ENCODE measurements at places on chromosomes 2 and 18.

- DNase-seq, result no peak
Observed at GRCh38 chr2:211423018-211423417, 866.6 kb downstream of the CPS1 start.

DNA sequence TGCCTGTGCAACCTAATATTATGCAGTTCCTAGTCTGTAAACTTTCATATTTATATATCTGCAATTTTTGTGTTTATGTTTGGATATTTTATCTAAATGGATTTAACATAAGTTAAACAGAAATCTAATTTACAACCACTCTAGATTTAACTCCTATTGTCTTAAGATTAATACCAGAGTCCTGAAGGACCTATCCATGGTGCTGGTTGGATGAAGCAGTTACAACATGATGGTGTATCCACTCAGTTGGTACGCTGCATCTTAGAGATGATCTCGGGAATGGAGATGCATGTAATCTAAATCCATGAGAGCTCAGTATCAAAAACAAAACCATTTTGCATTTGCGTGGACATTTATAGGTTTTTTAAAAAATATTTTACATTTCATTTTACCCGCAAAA, 745.9 kb upstream of the SLC8A1 start:
- DNase-seq, result peak; percentile 26

GRCh38 chr2:190996947-190997346, 17.0 kb downstream of the STAT1 start:
- no peak for DNase-seq

DNA sequence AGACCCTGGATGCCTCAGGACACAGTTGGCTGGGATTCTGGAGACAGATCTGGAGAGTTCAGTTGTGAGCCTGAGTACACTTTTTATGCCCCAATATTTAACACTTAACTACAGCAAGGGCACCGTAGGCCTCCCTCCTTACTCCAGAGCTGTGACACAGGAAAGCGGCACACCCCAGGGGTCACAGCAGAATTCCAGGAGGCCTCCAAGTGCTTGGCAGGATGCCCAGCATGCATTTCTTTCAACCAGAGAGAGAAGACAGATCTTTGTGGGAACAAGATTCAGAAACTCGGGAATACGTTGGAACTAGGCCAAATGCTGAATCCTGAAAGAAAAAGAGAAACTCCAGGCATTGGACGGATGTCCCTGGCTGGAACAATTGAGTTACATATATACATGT, 199.2 kb upstream of the NT5C1B start:
- DNase-seq, result peak; percentile 53

DNA sequence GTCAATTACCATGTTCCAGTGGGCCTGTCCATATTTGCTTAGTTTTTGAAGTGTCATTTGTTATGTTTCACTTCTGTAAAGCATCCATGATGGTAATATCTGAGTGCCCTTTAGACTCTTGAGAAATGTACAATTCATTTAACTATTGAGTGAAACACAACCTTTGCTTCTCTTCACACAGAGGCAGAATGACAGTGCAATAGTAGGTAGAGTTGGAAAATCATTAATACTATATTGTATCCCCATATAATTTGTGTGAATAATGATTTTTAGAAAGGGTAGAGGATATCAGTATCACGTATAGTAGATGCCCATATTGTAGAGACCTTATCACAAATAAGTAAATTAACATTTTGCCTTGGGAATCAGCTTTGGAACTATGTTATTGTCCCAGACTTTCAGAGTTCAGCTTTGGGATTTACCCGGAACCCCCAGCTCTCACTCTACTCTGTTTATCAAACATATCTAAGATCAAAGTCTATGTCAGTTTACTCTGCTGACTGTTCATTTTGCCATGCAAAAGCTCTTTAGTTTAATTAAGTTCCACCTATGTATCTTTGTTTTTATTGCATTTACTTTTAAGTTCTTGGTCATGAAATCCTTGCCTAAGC, 172.7 kb upstream of the NOL4 start:
- DNase-seq, result no peak

GRCh38 chr2:176944998-176945397, 267.6 kb upstream of the HNRNPA3 start:
- DNase-seq, result no peak

DNA sequence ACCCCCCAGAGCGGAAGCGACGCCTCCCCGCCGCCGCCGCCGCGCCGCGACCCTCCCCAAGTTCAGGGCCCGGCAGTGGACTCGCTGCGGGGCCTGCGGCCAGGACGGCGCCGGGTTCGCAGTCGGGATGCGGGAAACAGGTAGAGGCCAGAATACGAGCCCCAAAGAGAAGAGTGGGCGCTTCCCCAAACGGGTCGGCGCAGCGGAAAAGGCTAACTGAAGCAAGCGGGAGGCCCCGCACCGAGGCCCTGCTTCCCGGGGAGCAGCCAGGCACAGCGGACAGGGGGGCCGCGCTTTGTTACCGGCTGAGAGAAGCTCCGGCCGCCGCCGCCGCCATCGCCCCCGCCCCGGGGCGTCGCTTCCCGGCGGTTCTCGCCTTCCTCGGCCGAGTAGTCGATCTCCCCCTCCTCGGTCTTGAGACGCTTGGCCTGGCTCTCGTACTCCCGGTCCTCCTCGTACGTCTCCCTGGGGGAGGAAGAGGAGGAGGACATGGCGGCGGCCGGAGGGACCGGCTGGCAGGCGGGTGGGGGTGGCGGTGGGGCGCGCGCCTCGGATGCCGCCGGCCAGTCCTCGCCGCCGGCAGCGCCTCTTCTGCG, 494 bp downstream of the HNRNPLL start:
- DNase-seq, result no peak

GRCh38 chr2:239461291-239462190, 60.7 kb upstream of the HDAC4 start:
- DNase-seq, result peak; percentile 81

GRCh38 chr2:20313659-20314058, 37.0 kb downstream of the PUM2 start:
- no peak for DNase-seq

GRCh38 chr18:63186520-63187222, 132.9 kb downstream of the BCL2 start:
- no peak for DNase-seq

GRCh38 chr18:57004366-57005121, 142.3 kb upstream of the BOD1L2 start:
- DNase-seq, result peak; percentile 67

GRCh38 chr2:34604164-34604563, 1005.1 kb upstream of the FAM98A start:
- DNase-seq, result no peak

GRCh38 chr18:23981369-23981980, 33.1 kb upstream of the TTC39C start:
- DNase-seq, result no peak

DNA sequence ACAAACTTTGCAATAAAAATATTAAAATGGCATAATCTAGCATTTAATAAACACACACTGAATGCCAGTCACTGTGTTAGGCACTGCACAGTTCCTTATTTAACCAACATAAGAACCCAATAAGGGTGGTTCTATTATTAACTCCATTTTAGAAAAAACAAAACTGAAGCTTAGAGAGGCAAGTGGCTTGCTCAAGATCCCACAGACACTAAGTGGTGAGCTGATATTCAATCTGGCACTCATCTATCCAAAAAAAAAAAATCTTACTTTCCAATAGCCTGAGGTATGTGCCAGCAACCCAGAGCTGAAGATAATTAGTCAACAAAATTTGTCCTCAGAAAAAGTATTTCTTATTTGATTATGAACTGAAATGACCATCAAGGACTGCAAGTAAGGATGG, 799 bp downstream of the CYTIP start:
- DNase-seq, result no peak

DNA sequence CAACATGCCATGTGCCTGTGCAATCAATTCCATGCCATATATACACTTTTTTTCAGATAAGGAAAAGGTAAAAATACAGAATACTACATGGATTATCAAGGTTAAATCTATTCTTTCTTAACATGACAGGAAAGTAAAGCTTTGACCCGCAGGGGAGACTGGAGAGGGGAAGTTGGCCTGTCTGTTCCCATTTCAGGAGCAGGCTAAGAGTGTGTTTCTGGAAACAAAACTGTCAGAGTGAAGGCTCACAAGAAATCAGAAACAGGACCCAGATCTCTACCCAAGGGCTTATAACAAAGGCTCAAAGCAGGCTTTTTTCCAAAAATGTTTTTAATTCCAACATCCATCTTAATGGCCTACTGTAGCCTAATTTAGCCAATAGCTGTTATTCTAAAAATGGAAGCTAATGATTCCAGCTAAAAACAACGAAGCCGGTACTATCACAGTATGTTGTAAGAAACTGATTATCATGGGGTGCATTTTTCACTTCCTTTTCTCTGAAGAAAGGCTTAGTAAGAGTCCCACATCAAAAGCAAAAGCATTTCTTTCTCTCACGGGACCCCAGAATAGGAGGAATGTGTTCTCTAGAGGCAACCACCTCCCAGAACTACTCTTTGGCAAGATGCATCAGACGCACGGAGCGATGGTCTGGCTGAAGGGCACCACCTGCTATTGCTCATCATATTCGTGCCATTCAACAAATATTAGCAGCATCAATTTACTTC, 41.4 kb downstream of the FECH start:
- DNase-seq, result no peak

DNA sequence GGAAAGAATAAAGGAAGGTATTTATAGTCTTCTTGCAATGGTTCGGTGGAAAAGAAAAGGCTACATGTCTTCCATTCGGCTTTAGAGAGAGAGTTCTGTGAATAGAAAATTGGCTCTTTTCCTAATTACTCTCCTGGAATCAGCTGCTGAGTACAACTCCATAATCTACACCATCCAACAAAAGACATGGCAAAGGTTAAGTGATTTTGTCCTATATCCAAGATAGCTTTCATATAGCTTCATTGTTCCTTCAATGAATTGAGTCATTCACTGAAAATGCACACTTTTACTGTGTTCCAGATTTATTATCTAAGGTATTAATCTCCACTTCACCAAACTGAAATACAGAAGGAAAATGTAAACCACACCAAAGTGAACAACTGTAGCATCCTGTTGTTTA, 514.5 kb downstream of the LRRTM4 start:
- peak; percentile 60 for DNase-seq

GRCh38 chr2:239619369-239619768, 218.5 kb upstream of the HDAC4 start:
- no peak for DNase-seq

DNA sequence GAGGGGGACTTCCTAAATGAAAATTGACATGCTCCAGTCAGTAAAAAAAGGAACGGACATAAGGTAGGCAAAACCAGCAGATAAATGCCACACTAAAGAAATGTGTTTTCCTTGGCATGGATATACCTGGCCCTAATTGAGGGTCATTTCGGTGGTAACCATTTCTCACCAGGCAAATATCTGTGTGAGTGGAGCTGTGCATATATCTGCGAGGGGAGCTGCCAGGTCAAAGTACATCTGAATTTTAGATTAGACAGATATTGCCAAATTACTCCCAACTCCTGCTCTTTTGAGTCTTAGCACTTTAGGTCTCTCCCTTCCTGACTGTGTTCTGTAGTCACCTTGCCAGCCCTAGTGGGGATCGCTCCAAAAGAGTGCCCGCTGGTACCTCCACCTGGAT, 204.2 kb downstream of the SH3BP4 start:
- no peak for DNase-seq

DNA sequence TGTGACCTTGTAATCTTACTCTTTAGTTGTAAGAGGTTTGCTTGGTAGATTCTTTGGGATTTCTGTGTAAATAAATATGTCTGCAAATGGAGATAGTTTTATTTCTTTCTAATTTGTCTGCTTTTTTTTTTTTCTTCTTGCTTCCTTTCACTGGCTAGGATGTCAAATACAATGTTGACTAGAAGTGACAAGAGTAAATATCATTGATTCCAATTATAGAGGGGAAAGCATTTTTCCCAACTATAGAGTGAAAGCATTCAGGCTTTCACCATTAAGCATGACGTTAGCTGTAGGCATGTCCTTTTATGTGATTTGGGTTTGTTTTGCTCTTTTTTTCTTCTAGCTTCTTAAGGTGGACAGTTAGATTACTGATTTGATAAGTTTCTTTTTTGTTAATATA, 191.5 kb downstream of the MCFD2 start:
- DNase-seq, result no peak

DNA sequence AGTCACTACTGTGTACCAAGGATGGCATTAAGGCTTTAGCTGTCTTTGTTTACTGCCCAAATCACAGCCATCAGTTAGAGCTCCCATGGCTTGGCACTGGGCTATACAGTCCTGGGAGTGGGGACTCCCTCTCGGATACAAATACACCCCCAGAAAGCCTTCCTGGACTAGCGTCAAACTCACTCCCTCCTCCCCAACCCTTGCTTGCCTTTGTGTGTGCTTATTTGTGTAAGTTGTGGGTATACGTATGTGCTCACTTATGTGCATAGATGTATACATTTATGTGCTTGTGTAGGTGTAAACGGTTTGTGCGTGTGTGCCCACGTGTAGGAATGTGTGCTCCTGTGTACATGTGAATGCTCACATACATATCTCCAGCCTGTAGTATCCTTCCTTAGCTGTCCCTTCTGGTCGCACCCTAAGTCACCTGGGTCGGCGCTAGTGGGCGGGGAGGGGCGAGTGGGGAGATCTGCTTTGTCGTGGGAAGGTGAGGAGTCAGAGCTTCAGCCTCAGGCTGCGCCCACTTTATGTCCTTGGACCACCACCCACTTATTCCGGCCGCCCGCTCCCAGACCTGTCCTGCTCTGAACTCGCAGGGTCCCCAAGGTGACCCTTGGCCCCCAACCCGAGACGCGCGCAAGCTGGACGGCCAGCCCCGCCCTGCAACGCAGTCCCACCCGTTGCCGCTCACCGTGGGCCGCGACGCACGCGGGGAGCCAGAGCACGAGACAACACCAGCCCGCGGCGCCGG, 461 bp downstream of the PRADC1 start:
- DNase-seq, result no peak

DNA sequence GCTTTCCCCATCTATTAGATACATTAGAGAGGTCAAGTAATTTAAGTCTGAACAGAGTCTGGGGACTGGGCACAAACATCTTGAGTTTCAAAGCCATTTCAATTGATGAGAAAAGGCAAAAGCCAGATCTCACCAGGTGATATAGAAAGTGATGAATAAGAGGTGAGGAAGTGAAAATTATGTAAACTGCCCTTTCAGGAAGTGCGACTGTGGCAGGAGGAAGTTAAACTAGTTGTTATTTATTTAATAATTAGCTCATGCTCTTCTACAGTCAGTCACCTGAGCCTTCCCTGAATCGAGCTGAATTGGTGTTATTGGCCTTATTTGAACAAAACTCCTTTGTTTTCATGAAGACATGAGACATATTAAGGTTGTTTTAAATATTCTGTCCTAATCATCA, 115.1 kb downstream of the CDH20 start:
- no peak for DNase-seq

- no peak for DNase-seq
Observed at GRCh38 chr18:77084688-77085035, 47.9 kb downstream of the MBP start.

DNA sequence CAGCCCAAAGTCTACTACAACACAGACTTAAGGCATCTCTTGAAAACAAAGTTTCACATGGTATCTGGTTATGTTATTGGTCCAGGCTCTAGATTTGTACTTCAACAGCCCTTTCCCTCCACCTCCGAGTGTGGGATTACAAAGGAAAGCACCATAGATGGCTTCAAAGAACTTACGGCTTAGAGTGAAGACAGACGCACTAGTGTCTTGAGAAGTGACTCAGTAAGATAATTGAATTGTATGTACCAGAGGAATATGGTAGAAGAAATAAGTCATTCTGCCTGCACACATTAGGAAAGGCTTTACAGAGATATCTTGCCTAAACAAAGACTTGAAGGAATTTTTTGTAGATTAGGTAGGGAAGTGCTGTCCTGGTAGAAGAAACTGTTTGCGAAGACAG, 392.3 kb upstream of the TNP1 start:
- no peak for DNase-seq
